ENCODE measurements at places on chromosomes 16 and 17.

GRCh38 chr16:85584267-85584666 lies 28.9 kb upstream of the GSE1 start:
- DNase-seq: no peak

- DNase-seq: no peak
These were observed 30.6 kb upstream of the FAAP100 start for GRCh38 chr17:81582749-81583148.

DNA sequence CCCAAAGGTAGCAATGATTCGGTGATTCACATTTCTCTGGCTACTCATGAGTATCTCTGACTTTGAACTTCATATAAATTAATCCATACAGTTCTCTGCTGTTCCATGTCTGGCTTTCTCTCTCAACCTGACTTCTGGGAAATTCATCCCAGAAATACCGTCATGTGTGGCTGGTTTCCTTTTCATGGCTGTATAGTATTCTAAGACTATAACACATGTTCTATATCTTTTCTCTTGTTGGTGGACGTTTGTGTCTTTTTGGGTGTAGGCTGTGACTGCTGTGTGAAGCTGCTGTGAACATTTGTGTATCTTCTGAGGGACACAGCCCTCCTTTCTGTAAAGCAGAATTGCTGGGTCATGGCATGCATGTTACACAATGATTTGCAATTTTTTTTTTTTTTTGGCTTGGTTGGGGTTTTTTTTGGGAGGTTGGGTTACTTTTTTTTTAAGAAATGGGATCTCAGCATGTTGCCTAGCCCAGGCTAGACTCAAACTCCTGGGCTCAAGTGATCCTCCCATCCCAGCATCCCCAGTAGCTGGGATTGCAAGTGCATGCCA lies 6.3 kb downstream of the TTYH2 start:
- no peak for DNase-seq

DNA sequence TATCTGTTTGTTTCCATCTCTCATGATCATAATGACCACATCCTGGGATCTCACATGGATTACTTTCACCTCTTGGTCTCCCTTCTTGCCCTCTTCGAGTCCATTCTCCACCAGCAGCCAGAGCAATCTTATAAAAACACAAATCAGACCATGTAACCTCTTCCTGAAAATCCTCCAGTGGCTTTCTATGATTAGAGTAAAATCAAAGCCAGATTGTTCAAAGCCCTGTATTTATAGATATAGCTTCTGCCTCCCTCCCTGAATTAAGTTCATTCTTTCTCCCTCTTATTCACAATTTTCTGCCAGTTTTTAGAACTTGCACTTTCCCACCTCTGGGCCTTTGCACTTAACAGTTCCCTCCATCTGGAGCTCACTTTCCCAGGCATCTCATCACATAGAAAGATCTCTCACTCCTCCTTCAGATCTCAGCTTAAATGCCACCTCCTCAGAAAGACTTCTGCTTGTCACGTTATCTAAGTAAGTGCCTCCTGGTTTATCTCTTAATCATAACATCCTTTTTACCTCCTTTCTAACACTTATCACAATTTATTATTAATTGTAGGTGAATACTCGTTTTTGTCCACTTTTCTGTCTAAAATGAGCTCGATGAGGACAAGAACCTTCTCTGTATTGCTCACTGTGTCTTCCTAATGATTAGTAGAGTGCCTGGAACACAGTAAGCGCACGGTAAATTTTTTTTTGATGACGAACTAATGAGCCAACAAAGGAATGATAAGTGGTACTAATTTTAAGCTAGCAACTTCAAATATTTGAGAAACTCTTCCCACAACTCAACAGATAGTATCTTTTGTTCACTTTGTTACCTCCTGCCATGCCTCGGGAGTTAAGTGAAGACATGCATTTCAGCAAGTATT lies 80.5 kb downstream of the CYB561 start:
- DNase-seq: no peak

DNA sequence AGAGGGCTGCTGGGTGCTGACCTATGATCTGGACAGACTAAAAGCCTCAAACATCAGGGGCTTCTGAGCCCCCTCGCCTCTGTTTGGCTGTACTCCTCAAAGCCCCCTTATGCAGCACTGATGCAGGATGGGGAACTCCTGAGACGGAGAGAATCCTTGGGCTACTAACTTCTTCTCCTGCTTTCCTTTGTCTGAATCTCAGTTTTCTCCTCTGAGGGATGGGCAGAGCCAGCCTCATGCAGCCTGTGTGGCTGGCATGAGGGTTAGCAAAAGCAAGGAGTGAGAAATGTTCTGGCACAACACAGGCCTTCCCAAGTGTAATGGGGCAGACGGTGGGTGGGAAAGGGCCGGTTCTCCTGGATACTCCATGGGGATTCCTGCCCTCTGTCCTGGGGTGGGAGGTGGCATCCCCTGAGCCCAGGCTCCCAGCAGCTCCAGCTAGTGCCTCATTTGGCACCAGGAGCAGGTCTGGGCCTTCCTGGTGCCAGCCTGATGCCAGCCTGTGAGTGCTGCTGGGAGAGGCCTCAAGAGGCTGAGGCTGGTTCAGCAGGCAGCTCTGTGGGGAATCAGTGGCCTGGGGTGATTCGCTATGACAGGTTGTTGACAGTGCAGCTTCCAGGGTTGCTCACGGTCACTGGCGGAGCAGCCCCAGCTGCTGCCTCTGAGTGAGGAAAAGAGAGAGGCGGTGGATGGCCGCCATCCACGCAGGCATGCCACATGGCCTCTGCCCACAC lies 4.0 kb upstream of the BRD7 start:
- no peak for DNase-seq

DNA sequence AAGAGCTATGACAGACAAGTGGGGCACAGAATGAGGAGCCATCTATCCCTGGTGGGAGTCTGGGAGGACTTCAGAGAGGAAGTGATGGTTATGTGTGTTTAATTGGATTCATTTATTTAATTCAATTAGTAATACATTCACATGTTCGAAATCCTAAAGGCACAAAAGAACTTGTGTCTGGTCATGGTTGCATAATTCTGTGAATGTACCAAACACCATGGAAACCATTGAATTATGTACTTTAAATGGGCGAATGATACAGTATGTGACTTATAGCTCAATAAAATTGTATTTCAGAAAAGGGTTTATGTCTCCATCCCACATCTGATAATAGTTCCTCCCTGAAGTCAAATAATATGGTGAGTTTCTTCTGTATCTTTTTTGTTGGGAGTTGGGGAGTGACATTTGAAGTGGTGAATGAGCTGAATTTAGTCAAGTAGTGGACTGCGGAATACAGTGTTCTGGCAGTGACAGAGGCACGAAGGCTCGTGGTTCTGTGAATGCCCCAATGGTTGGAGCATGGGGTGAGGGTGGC lies 19.8 kb upstream of the G6PC1 start:
- DNase-seq: no peak

- DNase-seq: no peak
These were observed 95.0 kb downstream of the ADCY9 start for GRCh38 chr16:4021070-4021779.

- DNase-seq: no peak
These were observed 59.9 kb downstream of the WNT3 start for GRCh38 chr17:46758614-46759013.
